ENCODE measurements at places on chromosomes 5 and 9.

DNA sequence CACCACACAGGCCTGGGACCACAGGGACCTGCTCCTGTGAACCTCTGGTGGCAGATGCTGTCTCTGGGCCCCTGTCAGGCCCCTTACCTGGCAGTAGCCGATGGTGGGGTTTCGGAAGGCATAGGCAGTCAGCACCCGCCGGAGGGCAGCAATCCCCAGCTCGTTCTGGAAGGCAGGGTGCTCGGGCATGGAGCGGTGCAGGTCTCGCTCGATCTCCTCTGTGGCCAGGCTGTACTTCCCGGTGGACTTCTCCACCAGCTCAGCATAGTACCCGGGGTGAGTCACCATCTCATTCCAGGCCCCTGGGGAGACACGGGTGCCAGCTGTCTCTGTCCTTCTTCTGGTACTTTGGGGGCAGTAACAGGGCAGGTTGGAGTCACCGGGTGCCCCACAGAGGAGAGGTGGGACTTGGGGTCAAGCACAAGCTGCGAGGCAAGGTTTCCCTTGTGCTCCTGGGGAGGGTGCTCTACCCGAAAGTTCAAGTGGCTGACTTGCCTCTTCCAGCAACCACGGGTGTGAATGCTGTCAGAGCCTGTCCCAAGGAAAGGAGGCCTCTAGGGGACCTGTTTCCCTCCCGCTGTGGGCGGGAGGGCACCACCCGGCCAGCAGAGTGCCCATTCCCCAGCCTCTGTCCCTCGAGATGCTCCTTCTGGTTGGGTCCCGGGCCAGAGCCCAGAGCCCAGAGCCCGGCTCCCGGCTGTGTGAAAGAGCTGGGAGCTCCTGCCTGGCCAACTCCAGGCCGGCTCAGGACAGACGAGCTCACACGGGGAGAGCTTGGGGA lies 19.8 kb upstream of the MRNIP start:
- DNase-seq: no peak

DNA sequence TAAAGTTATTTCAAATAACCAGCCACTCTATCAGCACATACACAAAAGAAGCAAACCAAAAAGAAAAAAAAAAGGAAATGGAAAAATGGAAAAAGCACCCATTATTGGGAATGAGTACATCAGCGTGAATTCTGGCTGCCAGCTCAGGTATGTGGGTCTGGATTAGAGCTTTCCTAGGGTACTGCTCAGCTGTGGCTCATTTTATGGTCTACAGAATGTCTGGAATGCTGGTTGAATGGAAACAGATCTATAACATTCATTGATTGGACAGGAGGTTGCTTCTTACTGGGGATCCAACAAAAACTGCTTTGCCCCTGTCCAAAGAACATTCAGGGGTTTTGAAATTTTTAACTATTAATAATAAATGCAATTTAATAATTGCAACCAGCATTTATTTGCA lies 3.9 kb upstream of the CAST start:
- no peak for DNase-seq

GRCh38 chr5:63963080-63963735 lies 963 bp upstream of the HTR1A start:
- DNase-seq: peak; percentile 51

DNA sequence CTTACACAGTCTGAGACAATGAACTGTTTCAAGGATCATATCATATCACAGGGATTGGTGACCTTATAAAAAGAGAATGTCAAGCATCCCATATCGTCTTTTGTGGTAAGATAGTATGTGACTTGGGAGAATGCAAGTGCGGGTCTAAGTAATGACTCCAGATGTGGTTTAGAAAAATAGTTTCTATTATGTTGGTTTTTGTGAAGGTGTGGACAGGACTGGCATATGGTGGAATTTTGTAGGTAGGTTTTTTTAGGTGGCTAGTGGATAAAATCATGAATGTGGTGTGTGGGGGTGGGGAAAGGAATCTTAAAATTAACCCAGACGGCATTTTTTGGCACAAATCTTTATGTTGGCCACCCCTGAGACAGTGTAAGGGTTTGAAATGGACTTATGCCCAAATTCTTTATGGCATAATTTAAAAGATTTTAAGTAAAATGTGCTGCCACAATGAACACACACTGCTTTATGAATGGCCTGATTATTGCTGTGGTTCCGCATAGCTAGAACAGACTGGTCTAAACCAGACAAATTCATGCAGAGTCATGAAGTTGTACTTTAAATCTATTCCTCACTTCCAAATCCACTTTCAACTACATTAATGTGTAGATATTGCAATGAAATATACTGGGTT lies 204.8 kb upstream of the HAPLN1 start:
- no peak for DNase-seq

GRCh38 chr5:170286386-170286925 lies 11.1 kb downstream of the LCP2 start:
- no peak for DNase-seq

- DNase-seq: no peak
Measured at GRCh38 chr5:126801992-126802294, 25.0 kb downstream of the LMNB1 start.

Measured in NCI-H524 treated with DMSO at 0.1 percent for 48 hours (cell line).